Activated naive CD4-positive, alpha-beta T cell (primary cell): ENCODE measurements at places on chromosomes 1 and 21.

DNA sequence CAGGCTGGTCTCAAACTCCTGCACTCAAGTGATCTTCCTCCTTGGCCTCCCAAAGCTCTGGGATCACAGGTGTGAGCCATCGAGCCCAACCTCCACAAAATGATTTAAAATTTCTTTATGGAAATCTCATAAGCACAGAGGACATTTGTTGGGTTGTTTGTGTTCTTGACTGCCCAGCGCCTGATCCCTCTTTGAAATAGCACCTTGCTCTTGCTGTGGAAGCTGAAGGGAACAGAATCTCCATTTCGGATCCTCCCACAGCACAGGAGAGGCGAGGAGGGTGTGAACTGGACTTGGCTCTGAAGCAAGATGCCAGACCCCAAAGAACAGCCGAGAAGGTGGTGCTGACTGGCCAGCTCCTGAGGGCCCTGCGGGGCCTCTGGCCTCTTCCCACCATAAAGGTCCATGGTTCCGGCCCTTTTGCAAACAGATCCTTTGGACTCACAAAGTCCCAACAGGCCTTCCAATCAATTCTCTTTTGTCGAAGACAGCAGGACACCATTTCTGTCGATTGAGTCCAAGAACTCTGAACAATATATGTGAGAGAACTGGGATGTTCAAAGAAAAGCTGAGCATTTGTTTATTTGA, 45.6 kb upstream of the COA6 start:
- DNase-seq: no peak

DNA sequence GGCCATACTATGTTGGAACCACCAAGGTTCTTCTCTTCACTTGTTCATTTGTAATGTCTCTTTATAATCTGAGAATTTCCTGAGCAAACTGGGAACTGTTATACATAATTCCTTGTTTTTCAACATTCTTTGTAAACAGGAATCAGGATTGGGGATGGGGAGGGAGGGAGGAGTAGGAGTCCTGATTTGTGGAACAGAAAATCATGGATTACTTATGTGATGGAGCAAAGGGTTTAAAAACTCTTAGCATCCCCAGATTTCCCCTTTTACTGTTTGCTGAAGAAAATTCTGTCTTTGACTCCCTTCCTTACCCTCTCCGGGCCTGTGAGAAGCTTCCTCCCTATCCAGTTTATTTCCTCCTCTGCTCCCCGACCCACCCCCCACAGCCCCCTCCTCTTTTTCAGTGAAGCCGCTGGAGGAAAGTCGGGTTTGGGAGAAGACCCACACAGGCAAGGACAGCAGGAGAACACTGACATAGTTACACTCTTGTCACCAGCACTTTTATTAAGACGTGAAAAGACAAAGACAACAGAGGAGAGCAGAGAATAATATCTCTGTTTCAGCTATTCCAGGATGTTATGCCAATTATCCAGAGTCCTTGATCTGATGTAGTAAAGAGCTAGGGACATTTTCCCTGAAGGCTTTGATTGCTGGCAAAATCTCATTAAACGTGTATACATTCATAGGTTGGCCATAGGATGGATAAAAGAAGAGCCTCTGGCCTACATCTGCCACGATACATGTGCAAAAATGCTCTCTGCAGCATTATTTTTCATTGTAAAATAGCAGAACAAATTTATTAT, 4.6 kb upstream of the NBPF1 start:
- DNase-seq: no peak

GRCh38 chr1:93244298-93245069, 64.0 kb downstream of the CCDC18 start:
- DNase-seq: no peak

DNA sequence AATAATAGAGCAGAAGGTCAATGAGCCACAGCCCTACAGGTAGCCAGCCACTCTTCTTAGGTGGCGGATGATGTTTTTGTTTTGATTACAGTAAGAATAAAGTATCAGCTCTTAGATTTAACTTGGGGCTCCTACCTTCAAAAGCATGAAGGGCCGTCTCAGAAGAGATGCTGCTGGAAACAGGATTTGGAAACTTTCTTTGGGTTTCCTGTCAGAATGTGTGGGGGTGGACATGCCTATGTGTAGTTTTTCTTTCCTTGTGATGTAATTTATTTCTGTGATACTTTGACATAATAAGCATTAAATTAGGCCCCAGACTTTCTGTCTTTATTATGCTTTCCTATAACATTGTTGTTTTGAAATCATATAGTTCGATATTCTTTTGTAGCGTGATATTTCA, 1.5 kb downstream of the RAP1A start:
- DNase-seq: no peak

DNA sequence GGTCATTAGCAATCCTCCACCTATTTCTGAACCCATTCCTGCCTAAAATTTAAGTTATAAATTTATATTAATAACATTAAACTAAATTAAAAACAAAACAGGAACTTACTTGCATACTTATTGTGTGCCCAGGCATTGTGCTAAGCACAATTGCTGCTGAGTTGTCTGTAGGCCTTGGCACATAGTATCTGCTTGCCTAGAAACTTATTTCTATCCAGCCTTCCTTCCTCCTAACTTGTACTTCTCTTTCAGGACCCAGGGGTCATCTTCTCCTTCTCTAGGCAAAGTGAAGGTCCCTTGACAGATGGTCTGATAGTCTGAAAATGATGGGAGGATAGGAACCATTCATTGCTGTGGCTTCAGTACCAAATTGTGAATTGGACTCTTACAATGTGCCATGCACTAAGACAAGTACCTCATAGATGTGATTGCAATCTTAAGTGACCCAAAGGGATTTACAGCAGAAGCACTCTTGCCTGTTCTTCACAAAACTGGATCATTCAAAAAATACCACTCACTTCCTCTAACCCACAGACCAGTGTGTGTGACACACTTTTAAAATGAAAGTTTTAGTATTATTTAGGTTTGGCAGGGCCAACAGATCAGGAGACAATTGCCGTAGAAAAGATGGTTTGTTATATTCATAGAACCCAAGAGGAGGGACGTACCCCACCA, 10.3 kb upstream of the CD101 start:
- no peak for DNase-seq

GRCh38 chr1:154983776-154984466, 777 bp downstream of the FLAD1 start:
- DNase-seq: no peak

DNA sequence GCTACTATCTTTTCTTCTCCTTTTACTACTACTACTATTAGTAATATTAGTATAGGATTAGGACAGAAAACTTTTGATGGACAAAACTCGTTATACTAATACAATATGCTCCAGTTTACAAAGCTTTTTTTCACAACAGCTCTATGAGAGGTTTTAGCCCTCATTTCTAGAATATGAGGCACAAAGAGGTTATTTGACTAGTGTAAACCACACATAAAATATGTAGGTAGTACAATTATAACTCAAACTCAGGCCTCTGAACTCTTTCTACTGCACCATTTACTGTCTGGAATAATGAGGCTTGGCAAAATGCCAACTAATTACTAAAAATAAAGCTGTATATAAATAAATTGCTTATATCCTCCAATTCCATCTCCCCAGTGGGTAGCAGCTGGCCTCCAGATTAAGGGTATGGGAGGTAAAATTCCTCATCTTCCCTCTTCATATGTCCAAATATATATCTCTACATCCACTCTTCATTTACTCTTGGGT, 99.9 kb downstream of the LYST start:
- no peak for DNase-seq

GRCh38 chr1:1959840-1960479, 40.9 kb upstream of the TMEM52 start:
- DNase-seq: peak; percentile 29

DNA sequence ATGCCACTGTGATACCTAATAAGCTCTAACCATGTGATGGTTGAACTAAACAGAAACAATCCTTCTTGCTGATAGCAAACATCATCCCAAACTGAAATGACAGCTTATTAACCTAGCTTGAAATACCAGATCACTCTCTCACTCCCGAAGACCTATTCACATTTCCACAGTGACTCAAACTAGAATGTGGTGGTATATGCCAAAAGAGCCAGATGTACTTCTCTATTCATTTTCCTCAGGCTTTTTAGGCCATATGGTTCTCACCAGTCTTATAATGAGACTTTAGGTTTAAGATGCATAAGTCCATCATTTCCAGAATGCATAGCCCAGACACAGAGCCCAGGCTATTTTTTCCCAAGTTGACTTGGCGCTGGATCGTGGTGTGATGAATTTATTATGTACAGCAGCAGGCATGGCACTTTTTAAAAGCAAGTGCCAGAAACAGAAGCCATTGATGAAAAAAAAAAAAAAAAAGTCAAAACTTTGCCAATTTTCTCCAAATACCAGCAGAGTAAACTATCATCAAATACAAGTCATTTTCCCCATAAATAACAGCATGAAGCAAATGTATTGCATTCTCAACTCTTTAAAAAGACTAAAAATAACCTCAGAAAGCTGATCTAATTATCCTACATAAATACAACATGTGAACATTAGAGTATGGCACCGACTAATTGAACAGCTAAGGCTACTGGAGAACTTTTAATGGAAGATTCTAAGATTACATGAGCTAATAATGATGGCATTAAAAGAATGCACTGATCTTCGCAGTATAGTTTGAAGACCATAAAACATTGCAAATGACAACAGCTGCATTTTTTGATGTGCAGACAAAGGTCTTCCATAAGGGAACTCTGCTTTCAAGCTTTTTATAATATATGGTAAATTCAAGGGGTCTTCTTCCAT, 365.4 kb downstream of the LRRIQ3 start:
- no peak for DNase-seq

DNA sequence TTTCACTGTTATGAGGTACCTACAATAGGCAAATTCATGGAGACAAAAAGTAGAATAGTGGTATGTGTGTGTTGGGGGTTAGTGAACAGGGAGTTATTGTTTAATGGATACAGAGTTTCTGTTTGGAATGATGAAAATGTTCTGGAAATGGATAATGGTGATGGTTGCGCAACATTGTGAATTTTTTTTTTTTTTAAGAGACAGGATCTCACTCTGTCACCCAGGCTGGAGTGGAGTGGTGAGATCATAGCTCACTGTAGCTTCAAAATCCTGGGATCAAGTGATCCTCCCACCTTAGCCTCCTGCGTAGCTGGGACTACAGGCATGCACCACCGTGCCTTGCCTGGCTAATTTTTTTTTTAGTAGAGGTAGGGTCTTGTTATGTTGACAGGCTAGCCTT, 34.5 kb upstream of the TRABD2B start:
- no peak for DNase-seq

DNA sequence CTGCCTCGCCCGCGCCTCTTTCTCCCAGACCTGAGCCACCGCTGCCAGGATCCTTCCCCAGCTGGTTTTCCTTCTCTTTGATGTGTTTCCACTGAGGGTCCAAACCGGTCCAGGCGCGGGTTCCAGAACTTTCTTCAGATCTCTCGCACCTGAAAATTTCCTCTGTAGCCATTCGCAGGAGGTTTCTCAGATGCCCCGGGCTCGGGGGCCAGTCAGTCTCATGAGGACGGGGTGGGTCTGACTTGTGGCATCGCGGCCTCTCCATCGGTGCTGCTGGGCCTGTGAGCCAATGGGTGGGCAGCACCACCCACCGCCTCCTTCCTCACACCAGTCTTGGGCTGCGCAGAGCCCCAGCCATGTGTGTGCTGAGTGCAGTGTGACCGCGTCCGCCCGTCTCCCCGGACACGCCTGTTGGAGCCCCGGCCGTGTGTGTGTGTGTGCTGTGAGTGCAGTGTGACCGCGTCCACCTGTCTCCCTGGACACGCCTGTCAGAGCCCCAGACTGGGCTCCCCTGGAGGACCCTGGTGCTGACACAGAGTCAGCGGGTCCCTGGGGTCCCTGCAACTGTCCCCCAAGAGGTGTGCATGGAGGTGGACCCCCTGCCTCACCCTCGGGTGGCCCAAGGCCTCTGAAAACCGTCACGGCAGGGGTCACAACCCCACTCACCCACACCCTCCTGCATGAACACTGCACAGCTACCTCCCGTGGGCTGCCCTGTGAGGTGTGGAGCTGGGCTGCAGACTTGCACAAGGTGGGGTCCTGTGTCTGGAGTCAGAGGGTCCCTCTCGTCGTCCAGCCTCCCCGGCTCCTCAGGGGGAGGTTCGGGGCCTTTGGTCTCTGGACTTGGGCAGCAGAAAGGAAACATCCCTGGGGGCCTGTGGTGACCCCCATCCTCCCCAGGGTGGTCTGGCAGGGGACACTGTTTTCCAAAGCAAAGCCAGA, 20.2 kb downstream of the COL18A1 start:
- DNase-seq: no peak

DNA sequence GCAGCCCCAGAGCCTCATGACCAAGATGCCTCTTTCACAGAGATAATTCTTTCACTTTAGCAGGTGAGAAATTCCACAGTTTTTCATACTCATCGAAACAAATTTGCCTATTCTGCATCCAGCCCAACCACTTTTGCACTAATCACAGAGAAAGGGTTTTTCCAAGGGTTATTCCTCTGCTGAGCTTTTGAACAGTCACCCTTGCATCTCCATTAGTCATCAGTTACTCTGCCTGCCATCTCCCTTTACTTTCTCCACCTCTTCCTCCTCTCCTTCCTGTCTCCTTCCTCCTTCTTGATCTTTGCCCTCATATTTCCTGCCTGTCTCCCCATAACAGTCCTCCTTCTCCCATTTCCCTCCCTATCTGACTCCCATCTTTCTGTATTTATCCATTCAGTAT, 43.9 kb downstream of the FH start:
- no peak for DNase-seq

- DNase-seq: no peak
Measured at GRCh38 chr21:45845063-45845769, 136.4 kb upstream of the COL6A1 start.

GRCh38 chr1:235748747-235749146, 99.2 kb upstream of the GNG4 start:
- DNase-seq: no peak

- no peak for DNase-seq
Measured at GRCh38 chr1:62900566-62900965, 116.6 kb downstream of the ATG4C start.

GRCh38 chr1:27522432-27523336, 32.7 kb upstream of the WASF2 start:
- peak; percentile 61 for DNase-seq

DNA sequence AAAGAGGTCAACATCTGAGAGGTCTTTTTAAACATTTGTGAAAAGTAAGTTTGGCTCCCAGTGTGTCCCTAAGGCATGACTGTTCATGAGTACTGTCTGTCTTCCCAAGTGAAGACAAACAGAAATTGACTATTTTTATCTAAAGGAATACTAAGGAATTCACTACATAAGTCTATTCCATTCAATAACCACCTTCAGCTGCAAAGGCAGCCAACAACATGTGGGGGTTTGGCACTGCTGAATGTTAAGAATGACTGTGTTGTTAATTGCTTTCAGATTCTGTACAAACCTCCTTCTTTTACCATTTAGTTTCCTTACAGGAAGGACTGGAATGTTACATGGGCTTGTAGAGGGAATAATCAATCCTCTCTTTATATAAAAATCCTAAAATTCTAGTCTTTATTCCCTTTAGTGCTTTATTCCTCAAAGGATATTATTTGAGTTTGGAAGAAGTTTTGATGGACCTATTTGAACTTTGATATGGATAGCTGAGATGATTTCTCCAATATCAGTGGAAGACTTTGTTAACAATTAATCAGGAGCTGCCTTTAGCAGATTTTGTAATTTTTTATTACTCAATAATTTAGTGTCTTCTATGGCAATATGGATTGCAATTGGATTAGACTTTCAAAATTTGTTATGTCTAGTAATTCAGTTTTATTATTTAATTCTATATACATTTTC, 201.7 kb upstream of the CHRM3 start:
- no peak for DNase-seq
